Hematopoietic multipotent progenitor cell (in vitro differentiated cells): ENCODE measurements at places on chromosomes 2 and 18.

DNA sequence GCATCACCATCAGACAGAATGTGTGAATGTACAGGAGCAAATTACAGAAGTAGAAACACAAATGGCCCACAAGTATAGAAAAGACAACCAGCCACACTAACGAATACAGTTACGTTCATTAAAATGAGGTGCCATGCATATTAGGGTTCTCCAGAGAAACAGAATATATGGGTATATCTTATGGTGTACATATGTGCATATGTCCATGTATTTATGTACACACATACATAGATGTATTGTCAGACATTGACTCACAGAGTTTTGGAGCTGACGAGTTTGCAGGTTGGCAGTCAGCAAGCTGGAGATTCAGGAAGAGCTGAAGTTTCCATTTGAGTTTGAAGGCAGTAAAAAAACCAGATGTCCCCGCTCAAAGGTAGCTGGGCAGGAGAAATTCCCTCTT, 33.0 kb downstream of the COPS9 start:
- no peak for DNase-seq

DNA sequence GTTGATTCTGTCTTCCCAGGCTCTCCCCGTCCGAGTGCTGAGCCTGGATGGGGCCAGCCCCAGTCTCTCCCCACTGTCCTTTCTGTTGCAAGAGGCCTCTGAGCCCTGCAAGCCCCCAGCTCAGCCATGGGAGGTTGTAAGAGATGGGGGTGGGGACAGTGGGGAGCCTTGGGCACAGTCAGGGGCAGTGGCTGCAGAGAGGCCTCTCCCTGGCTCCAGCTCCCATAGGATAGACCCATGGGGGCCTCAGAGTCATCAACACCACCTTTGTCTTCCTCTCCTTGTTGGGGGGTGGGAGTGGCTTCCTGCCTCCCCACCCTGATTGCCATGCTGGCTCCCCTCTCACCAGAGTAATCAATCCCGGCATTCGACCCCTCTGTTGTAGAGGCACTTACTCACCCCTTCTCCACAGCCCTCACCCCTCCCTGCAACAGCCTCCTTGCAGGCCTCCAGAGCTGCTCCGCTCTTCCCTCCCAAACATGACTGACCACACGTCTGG, 37.5 kb upstream of the NPAS2 start:
- no peak for DNase-seq

DNA sequence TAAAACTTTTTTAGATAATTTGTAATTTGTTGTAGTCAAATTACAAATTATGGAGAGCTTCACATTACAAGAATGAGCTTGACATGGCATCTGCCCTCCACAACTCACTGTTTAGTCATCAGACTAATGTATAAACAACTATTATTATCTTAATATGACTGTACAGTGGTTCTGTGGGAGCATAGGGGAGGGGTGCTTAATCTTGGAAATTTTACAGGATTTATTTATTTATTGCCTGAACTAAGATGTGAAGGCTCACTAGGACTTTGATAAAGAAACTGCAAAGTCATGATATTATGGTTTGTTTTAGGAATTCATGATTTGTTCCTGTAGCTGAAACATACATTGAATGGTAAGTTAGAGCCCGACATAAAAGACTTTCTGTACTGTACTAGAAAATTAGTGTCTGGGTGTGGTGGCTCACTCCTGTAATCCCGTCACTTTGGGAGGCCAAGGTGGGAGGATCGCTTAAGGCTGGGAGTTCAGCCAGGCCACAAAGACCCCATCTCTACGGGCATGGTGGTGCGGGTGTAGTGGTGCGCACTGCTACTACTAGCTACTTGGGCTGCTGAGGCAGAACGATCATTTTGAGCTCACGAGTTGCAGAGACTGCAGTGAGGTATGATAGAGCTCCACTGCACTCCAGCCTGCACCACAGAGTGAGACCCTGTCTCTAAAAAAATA, 2.1 kb downstream of the MARCHF7 start:
- no peak for DNase-seq

- DNase-seq, result no peak
Measured at GRCh38 chr18:63131959-63132818, 187.4 kb downstream of the BCL2 start.

DNA sequence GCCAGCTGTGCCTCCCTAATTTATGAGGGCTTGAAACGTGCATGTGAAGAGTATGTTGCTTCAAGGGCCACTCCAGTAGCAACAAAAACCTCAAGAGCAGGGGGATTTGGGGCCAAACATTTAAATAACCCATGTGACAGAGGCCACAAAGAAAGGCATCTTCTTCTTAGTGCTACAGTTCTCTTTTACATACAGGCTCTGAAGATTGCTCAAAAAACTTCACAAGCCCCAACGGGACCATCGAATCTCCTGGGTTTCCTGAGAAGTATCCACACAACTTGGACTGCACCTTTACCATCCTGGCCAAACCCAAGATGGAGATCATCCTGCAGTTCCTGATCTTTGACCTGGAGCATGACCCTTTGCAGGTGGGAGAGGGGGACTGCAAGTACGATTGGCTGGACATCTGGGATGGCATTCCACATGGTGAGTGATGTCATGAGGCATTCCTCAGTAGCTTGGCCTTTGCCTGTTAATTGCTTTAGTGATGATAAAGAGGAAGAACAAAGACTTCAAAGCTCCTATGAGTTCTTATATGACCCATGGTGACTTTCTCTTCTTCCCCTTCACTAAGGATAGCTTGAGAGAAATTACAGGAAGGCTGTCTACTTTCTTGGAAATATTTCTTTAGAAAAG, 40.1 kb downstream of the NRP2 start:
- DNase-seq, result no peak

GRCh38 chr2:175811971-175812370, 190.1 kb downstream of the LNPK start:
- no peak for DNase-seq

- no peak for DNase-seq
Measured at GRCh38 chr18:34223893-34224422, 755 bp downstream of the NOL4 start.

DNA sequence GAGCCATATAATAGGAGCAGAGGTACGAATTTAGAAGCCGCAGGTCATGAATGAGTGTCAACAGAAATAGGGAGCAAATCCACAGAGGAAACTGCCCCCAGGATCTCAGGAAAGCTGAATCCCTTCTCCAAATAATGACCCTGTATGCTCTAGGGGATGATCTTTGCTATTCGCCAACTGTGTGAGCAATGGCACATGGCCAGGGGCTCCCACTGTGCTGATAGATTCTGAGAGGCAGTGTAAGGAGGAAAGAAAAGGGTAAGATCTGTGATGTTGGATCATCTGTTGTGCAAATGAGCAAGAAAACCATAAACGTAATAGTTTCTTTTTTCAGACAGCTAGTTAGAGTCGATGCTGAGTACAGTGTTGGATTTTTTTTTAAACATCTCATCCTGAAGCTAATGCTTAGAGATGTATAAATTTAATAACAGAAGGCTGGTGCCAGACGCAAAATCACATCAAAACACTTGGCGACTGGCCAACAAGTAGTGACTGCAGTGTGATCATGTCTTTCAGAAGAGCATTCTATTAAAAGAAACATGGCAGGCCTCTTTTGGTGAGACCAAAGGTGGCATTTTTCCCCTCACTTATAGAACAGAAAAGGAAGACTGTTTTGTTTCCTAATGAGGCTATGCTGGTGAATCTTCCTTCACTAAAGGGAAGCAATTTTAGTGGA, 77.4 kb downstream of the ABCA12 start:
- no peak for DNase-seq

GRCh38 chr2:121534007-121534406, 3.3 kb downstream of the RNU4ATAC start:
- DNase-seq, result no peak

DNA sequence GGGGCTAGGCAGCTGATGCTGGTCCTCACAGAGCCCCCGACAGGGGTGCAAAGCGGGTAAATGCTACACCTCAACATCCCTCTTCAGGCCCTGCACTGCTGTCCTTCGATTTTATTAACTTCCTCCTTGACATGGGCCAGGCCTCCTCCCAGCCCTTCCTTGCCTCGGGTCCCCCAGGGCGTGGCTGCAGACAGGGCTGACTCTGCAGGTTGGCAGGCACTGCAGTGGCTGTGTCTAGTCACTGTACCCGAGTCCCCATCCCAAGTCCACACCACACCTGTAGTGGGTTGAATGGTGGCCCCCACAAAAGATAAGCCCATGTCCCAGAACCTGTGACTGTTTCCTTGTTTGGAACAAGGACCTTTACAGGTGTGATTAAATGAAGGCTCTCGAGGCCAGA, 140.2 kb downstream of the TWIST2 start:
- no peak for DNase-seq

DNA sequence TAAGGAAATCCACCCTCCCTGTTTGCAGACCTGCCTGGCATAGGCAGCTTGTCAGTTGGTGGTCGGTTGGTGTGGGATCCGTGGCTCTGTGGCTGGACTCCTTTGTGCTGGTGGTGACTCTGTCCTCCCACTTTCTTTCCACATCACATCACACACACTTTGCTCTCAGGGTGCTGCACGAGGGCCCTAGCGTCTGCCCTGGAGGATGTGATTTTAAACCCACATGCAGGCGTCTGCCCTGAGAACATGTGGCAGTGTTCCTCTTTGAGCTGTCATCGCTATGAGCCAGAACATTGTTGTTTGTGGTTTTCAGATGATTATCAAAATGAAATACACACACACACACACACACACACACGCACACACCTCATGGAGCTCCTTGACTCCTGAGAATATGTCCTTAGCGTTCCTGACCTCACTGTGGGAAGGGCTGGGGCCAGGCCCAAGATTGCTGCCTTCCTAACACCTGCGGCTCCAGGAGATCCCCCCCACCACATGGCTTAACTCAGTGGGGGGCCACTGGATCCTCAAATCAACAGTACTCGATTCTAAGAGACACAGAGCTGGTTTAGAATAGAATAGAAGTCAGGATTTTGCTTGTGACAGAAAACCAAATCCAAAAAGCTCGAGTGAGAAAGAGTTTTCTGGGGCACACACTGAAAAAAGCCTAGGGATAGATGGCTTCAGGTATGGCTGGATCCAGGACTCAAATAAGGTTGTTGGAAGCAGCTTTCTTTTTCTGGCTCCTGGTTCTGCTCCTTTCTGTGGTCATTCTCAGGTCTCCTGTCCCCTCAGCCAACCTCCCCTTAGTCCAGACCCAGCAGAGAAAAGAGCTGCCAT, 54.8 kb downstream of the RTP5 start:
- peak; percentile 13 for DNase-seq

- DNase-seq, result no peak
Measured at GRCh38 chr2:84781942-84782716, 98.8 kb downstream of the TRABD2A start.

- peak; percentile 76 for DNase-seq
Measured at GRCh38 chr2:99489063-99489760, 605 bp downstream of the REV1 start.

GRCh38 chr2:157271590-157272203, 14.2 kb downstream of the GALNT5 start:
- no peak for DNase-seq

- DNase-seq, result no peak
Measured at GRCh38 chr18:37138456-37138855, 309.5 kb downstream of the KIAA1328 start.

DNA sequence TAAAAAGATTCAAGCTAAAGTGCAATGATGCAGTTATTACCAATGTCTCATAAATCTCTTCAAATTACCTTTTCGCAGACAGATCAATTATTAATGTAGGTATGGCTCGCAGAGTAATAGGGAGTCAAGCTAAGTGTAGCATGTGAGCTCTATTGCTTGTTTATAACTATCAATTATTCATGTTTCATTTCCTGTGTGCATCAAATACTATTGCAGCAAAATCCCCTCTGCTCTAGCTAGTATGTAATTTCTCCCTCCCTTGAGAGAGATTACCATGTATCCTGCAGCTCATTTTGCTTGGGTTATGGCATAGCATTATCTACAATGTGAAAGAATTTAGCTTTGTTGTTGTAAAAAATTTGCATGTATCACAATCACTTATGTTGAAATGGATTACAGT, 65.6 kb upstream of the SCN1A start:
- no peak for DNase-seq

DNA sequence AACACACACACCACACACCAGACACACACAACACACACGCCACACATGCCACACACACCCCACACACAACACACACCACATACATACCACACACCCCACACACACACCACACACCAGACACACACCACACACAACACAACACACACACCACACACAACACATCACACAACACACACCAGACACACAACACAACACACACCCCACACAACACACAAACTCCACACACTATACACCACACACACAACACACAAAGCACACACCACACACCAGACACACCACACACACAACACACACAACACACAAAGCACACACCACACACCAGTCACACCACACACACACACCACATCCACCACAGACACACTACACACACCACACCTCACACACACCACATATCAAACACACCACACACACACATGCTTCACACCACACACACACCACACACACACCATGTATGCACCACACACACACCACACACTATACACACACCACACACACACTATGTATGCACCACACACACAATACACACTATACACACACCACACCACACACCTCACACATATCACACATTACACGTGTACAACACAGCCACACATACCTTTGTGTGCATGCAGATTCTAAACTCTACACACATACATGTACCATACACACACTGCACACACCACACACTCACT, 72.2 kb downstream of the TMEM18 start:
- no peak for DNase-seq
